ENCODE measurements at places on chromosomes 5 and 9.

- DNase-seq, result no peak
Observed at GRCh38 chr9:117095081-117095480, 319.8 kb downstream of the ASTN2 start.

GRCh38 chr9:127021664-127022363, 100.6 kb downstream of the ANGPTL2 start:
- DNase-seq, result no peak

GRCh38 chr5:56840597-56840996, 25.2 kb downstream of the MAP3K1 start:
- no peak for DNase-seq

GRCh38 chr5:114412510-114413171, 50.8 kb downstream of the KCNN2 start:
- DNase-seq, result no peak

DNA sequence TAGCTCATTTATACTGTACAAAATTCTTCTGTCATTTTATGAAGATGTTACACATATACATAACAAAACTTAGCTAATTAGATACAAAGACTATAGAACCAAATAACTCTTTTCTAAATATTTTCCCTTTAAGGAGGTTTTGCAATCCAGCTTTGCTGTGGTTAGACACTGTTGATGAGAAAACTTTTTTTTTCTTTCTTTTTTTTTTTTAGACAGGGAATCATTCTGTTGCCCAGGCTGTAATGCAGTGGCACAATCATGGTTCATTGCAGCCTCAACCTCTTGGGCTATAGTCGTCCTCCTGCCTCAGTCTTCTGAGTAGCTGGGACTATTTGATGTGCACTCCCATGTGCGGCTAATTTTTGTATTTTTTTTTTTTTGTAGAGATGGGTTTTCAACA, 38.5 kb upstream of the CDKN2B start:
- DNase-seq, result no peak

DNA sequence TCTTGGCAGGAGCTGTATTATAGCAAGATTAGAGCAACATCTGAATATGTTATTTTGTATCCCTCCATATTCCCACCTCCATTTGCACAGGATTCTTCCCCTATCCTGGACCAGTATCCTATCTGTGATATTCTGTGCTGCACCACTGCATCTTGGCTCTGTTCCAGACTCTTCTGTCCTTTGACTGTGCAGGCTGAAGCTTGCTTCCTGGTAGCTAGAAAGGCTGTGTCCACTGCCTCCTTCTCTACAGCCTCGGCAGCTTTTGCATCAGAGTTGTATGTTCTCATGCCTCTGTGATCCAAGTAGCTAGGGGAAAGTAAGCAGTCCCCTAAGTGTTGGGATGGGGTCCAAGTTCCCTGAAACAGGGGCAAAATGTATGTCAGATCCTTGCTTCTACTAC, 104.1 kb downstream of the GAS1 start:
- DNase-seq, result no peak

- DNase-seq, result no peak
Observed at GRCh38 chr9:88391236-88391635, 3.0 kb downstream of the SPIN1 start.

- DNase-seq, result no peak
Observed at GRCh38 chr5:17077440-17078233, 139.8 kb upstream of the BASP1 start.

- DNase-seq, result no peak
Observed at GRCh38 chr5:22354956-22355355, 498.2 kb downstream of the CDH12 start.

DNA sequence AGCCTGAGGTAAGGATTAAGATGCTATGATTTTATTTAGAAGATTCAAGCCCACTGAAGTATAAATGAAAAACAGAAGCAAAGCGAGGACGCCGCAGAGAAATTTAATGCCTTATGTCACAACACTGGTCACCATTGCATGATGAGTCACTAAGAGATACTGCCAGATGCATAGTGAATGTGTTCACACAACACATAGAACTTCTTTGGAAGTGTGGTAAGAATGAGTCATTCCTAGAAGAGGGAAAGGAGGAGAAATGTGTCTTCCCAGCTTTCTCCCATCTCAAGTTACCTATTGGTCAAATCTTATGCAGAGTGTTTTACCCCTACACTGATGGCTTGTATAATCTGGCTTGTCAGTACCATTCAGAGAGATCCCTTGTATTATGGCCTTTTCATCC, 465.3 kb upstream of the ARRDC3 start:
- no peak for DNase-seq

DNA sequence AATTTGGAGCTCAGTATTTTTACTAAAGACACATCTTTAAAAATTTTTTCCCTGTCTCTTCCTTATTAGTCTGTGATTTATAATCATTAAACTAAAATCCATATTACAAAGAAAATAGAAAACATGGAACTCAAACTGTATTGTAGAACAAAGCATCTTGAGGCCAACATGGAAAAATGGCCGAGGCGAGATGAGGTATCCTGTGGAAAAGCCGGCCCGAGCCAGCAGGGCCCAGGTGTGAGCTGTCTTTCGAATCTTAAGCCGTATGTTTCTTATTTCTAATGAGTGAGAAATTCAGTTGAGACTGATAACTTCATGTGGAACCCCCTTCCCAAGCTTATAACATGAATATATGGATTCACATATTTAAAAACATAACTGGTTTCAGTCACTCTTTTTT, 170.4 kb upstream of the OTULINL start:
- no peak for DNase-seq

DNA sequence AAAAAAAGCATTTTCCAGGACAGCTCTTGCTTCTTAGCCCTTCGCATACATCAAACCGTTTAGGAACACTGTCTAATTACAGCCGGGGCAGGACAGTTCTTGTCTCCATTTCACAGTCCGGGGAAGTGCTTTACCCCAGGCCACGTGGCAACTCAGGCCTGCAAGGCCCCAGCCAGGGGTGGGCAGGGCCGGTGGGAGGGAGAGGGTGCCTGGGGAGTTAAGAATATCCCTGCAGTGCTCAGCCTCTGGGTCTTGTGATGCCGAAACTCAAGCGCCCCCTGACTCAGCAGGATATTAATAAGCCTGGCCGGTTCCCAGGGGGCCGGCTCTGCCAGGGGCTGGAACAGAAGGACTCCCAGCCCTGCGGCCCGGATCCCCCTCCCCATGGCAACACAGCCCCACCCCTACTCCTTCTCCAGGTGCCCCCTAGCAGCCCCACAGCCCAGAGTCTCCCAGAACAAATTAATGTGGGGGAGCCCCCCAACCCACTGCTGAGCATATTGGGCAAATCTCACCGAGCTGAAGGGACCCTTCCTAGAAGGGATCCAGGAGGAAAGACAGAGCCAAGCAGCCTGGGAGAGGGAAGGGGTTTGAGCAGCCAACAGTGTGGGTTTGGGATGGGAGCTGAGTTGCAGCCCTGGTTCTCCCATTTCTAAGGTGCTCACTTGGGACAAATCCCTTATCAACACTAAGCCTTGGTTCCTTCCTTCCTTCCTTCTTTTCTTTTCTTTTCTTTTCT, 45.3 kb downstream of the PLPP7 start:
- DNase-seq, result no peak

DNA sequence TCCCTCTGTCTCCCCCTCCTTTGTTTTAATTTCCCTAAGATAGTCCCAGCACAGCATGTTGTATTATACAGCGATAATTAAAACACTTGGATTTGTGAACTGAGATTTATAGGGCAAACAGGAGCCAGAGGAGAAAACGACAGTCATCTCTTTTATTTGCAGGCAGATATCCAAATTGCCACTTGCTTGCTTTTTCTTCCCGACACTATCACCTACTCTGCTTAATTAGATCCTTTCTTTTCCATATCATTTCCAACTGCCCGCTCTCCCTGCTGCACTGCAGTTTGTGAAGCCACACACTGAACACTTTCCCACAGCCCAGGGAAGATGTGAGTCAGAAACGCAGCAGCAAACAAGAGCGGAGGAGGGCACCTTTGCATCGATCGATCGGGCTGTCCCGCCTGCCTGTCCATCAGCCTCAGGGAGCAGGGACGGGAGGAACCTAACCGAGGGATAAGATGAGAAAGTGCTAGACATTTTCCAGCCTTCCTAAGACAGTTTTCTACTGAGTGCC, 35.8 kb upstream of the SPRY4 start:
- DNase-seq, result no peak

- DNase-seq, result no peak
Observed at GRCh38 chr5:113675166-113675565, 161.7 kb downstream of the YTHDC2 start.

GRCh38 chr5:128534726-128535125, 3.3 kb downstream of the FBN2 start:
- no peak for DNase-seq

DNA sequence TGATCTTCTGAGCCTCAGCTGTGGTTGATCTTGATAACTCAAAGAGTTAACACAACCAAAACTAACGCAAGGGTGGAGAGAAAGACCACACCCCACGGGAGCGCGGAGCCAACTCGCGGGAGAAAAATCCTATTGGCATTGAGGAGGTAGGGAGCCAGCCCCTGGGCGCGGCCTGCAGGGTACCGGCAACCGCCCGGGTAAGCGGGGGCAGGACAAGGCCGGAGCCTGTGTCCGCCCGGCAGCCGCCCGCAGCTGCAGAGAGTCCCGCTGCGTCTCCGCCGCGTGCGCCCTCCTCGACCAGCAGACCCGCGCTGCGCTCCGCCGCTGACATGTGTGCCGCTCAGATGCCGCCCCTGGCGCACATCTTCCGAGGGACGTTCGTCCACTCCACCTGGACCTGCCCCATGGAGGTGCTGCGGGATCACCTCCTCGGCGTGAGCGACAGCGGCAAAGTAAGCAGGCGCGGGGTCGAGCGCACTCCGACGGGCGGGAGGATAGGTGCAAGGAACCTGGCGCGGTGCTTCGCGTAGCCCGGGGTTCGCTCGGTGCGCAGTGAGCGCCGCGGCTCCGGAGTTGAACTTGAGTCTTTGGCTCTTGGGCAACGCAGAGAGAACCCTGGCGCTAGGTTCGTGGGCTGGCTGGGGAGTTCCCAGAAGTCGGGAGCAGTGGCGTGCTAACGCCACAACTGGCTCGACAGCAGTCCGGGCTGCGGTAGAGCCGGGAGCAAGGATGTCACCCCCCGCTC, at the start of gene GDA:
GDA (plus strand) TSS at position 210 of the 745 bp plus-strand sequence; CDS start at position 330, 120 bp downstream.
- DNase-seq, result no peak

Measured in NCI-H1930 (cell line).